ENCODE measurements at places on chromosomes 1 and 21.

- no peak for DNase-seq
Measured at GRCh38 chr1:96425382-96426129, 296.0 kb upstream of the PTBP2 start.

DNA sequence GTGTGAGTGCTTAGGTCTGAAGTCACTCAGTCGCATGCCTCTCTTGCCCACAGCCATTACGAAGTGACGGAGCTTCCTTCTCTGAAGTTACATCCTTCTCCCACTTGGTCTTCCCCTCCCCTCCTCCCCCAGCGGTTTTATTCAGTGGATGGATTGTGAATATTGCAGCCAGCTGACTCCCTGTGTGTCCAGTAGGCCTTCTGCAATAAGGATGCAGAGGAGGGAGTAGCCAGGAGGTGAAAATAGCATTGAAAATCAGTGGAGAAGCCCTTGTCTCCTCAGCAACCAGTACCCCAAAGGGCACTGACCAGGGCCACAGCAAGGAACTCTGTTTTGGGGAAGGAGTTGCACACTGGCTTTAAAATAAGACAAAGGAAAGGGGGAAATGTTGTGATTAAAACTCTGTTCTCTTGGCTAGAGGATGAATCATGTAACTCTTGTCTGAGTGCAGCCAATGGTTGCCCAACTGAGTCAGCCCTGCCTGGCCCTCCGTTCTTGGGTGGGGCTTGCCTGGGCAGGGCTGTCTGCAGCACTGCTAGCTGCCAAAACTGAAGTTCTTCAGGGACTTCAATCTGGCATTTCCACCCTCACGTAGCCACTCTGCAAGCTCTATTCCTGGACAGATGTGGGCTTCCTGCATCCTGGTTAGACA is 4.3 kb downstream of the S100A10 start:
- no peak for DNase-seq

GRCh38 chr1:192270398-192270797 is 46.4 kb upstream of the RGS21 start:
- DNase-seq = no peak

- no peak for DNase-seq
Measured at GRCh38 chr1:197184190-197184589, 37.7 kb upstream of the ASPM start.

DNA sequence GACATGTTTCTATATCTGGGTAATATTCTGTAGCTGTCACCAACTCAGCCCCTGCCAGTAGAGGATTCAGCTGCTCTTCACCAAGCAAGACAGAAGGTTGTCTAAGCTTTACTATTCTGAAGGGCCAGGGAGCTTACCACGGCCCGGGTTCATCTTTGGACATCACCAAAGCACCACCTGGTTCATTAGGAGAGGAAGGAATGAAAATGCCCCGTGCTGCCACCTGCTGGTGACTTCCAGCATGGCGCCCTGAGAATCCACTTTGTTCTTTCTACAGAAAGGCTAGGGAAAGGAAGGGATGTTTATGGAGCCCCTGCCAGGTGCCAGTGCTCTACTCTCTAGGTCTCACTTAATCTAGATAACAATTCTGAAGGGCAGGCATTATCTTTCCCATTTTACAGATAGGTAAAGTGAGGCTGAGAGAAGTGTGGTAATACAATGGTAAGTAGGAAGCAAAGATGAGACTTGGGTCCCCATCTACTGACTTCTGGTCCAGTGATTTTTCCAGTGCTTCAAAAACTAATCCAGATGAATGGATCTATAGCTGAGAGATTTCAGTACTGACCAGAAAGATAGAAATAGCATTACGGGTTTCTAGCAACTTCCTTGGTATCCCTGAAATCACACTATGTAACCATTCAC is 79.5 kb downstream of the BEND5 start:
- DNase-seq = no peak

- no peak for DNase-seq
Measured at GRCh38 chr21:23837564-23837963, 1769.7 kb downstream of the MRPL39 start.

GRCh38 chr1:68233202-68233601 is 879 bp upstream of the WLS start:
- no peak for DNase-seq

GRCh38 chr21:36613059-36613458 is 85.9 kb upstream of the SIM2 start:
- DNase-seq = no peak

- DNase-seq = no peak
Measured at GRCh38 chr1:92952714-92953113, 8.5 kb downstream of the DIPK1A start.

GRCh38 chr1:44267438-44267837 is 54.2 kb downstream of the DMAP1 start:
- DNase-seq = no peak

DNA sequence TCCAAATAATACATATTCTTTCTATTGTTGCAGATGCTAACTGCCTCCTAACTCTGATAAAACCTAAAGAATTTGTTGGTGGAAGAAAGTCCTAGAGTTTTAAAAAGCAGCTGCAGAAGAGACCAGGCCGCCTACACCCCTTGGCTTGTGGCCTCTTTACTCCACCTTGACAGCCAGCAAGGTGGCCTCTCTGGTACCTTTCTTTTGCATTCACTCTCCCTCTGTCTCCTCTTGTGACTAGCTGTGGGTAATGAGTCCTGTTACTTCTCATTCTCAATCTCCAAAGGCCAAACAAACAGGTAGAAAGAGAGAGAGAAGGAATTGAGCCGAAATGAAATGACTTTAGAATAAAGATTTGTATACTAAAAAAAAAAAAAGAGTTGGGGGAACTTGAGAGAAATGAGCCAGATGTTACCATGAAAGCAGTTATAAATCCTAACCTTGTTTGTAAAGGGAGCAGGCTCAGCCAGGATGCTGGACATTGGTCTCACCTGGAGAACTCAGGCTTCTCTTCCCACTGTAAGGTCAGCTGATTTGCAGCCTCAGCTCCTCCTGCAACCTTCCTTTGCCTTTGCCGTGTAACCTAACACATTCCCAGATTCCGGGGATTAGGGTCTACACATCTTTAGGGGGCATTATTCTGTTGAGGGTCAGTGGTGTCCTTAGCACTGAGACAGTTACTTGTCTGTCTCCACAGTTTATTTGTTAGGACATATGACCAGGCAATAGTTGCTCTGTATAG is 164.1 kb upstream of the IRF2BP2 start:
- no peak for DNase-seq

GRCh38 chr1:243388276-243388675 is 132.4 kb downstream of the SDCCAG8 start:
- no peak for DNase-seq

- no peak for DNase-seq
Measured at GRCh38 chr1:209756615-209757445, 977 bp downstream of the TRAF3IP3 start.

DNA sequence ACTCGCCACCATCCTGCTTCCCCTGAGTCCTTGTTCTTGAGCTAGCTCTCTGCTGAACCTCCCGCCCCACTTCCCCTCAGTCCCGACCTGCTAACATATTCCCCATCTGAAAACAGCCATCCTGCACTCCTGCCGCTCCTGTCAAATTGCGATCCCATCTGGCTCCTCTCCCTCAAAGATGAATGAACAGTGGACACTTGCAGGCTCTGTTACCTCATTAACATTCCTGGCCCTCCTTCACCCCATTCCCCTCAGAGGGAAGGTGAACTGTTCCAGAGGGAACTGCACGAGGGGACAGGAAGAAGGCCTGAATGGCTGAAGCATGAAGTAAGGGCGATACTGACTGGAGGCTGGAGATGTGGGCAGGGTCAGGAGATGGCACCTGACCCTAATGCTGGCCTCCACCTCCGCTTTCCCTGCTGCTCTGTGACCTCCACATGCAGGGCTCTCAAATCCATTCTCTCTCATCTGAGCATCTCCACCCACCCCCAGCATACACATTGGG is 7.4 kb upstream of the CELSR2 start:
- DNase-seq = no peak

DNA sequence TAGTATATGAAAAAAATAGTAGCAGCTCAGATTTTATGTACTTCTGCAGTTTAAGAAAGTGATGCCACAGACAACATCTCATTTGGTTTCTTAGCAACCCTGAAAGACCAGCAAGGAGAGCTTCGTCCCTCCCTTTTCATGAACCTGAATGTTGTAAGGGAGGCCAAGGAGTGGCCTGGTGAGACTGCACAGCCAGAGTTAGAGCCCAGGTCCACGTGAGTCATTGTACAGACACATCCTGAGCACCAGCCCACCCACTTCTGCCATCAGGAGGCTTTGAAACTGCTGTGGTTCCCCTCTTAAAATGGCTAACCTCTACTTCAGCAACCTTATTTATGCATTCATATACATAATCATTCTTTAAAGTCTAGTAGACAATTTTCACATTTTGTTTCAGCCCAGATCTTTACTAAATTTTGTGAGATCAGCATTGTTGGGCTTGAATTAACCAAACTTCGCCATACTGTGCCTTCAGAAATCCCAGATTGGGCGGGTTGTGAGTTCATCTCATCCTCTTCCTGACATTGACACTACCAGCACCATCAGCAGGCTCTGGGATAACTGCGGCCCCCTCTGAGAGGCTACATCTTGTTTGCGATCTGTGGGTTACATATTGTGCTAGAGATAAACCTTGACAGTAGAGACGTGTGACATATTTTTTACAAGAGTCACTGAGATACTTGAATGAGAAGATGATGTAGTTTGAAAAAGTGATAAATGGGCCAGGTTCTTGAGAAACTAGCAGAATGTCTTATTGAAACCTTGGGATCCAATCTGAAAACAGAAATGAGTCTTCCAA is 106.7 kb downstream of the CAMTA1 start:
- no peak for DNase-seq

- no peak for DNase-seq
Measured at GRCh38 chr1:45328680-45329079, 2.0 kb downstream of the HPDL start.

DNA sequence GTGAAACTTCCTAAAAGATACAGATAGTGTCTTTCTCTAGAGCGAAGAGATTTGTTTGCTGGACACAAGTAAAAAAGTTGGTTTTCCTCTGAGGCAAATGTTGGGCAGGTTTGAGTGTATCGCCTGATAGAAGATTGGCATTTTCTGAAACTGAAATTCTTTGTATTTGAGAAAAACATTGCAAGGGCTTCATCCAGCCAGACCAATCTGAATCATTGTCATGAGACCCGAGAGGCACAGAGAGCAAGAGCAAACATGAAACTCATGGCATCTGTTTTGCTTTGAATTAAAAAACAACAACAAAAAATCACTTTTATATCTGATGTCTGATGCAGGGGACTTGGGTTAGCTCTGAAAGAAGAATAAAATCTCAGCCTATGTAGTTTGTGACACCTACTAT is 379.3 kb upstream of the NCAM2 start:
- peak; percentile 46 for DNase-seq

GRCh38 chr21:33622253-33622652 is 19.3 kb downstream of the CRYZL1 start:
- DNase-seq = no peak

DNA sequence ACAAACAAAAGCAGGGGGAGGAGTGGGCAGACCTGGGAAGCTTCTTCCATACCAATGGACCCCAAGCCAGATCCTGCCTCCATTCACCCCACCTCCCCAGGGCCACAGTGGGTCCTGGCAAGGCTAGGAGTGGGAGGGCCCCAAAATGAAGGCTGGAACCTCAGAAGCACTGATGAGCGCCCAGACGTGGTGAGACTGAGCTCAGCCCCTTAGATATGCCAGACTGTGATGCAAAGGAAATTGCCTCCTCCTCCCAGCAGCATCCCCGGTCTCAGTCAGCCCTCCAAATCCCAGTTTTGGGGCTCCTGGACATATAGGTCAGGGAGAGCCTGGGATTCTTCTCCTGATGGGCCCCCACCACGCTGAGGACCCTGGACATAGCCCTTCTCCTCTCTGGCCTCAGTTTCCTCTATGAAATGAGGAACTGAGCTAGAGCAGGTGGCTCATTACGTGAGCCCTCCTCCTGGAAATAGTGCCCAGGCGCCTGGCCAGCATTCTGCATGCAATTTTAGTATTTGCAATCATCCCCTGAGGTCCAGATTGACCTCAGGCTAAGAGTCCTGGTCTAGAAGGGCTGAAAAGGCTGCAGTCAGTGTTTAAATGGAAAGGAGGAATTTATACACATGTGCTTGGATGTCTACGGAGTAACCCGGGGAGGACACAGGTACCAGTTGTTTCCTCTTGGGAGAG is 33.5 kb downstream of the RHBG start:
- DNase-seq = no peak
